ENCODE measurements at places on chromosomes 5 and 9.

DNA sequence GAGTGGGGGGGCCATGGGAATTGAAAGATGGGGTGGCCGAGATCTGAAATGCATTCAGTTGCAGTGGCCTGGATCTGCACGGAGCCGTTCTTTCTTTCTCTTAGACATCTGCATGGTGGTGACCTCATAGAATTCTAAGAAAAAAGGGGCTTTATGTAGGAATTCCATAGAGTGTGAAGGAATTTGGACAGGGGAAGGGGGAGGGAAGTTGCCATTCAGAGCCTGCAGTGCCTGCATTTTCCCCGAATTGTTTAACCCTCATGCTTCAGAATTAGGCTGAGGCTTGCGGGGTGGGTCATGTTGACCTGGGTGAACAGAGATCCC, 4.9 kb downstream of the NEK6 start:
- DNase-seq: no peak

GRCh38 chr9:114908104-114908622, 22.2 kb downstream of the TNFSF8 start:
- DNase-seq: no peak

DNA sequence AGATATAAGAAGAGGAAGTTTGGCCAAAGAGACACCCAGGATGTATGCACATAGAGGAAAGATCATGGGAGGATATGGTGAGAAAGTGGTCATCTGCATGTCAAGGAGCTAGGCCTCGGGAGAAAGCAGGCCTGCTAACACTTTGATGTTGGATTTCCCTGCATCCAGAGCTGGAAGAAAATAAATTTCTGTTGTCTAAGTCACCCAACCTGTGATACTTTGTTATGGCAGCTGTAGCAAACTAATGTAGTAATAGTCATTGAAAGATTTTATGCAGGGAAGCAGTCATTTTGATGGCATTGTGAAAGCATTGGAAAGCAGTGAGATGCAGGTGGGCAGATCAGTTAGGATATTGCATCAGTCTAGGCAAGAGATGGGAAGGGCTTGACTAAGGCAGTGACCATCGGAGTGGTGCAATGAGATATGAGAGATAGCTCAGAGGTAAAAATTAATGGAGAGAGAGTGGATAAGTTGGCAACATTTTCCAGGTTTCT, 24.5 kb upstream of the FOCAD start:
- DNase-seq: no peak

- DNase-seq: no peak
Observed at GRCh38 chr5:160726721-160727120, 125.3 kb downstream of the ATP10B start.

DNA sequence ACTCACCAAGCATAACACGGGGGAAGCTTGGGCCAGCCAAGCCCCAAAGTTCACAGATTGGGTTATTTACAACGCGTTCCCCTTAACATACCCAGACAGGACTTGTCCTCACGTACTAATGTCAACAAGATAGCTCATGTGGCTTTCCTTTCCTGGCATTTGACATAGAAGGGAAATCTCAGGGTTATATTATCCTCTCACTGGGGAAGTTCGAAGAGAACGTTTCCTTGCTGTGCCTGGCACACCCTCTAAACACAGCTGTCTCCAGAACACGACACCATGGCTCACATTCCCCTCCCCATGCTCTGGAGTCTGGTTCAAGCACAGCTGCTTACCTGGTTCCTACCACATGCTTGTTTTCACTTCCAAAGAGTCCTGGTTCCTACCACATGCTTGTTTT, 46.8 kb upstream of the OTULINL start:
- DNase-seq: no peak

DNA sequence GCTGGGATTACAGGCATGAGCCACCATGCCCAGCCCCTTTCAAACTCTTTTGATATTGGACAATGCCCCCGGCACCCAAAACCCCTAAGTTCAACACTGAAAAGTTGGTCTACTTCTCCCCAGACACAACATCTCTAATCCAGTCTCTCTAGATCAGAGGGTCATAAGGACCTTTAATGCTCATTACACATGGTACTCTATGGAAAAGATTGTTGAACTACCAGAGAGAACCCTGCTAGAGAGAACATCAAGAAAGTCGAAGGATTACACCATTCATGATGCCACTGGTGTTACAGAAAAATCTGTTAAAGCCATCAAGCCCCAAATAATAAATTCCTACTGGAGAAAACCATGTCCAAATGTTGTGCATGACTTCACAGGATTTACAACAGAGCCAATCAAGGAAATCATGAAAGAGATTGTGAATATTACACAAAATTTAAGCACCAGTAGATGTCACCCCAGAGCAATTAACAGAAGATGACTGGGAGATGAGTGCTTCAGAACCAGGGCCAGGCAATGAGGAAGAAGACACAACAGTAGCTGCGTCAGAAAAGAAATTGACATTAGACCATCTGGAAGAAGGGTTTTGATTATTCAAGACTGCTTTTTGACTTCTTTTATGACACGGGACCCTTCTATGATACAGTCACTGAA, 28.3 kb upstream of the NIPAL4 start:
- DNase-seq: peak; percentile 92

- no peak for DNase-seq
Observed at GRCh38 chr5:67234671-67235176, 38.1 kb upstream of the CD180 start.

DNA sequence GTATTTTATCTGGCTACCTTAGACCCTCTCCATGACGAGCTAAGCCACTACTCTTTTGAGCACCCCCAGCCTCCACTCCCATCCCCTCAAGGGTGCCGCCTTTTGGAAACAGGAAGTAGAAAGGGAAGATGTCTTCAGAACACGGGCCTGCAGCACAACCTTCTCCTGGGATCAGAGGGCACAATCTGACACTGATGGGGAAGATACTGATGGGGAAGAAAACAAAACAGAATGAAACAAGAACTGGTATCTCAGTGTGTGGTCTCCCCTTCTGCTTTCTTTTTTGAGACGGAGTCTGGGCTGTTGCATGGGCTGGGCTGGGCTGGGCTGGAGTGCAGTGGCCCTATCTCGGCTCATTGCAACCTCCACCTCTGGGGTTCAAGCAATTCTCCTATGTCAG, 539.7 kb upstream of the DAP start:
- DNase-seq: no peak

DNA sequence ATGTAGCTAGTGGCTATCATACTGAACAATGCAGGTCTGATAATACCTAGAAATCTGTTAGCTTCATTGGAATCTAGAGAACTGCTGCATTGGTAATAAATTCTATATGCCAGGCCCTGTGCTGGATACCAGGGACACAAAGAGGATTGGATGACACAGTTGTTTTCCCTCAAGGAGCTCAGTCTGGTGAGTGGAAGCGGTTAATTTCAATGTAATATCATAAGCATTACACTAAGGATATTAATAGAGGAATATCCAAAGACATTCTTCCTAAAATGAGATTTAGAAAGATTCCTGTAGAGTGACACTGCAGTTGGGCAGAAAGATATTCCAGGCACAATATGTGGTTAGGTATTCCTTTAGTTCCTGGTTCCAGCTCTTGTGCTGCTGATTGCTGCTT, 5.9 kb downstream of the CMYA5 start:
- no peak for DNase-seq

DNA sequence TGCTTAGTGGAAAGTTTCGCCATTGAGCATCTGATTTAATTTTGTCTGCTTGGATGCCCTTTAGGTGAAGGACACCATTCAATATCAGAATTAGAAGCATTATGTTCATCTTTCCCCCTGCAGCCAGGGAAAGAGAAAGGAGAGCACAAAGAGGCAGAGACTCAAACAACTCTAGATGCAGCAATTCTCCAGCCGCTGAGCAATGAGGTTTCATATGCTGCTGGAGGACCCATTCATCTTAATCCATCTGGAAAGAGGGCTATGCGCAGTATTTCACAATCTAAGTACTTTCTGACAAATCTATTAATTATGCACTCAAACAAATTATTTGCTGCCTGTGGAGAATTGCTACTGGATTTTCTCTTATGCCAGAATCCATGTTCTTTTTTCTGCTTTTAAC, 527.0 kb upstream of the TUSC1 start:
- no peak for DNase-seq

GRCh38 chr5:167777746-167778145, 513.7 kb upstream of the WWC1 start:
- DNase-seq: no peak

All from NAMALWA (cell line).